ENCODE measurements at places on chromosomes 7 and 10.

DNA sequence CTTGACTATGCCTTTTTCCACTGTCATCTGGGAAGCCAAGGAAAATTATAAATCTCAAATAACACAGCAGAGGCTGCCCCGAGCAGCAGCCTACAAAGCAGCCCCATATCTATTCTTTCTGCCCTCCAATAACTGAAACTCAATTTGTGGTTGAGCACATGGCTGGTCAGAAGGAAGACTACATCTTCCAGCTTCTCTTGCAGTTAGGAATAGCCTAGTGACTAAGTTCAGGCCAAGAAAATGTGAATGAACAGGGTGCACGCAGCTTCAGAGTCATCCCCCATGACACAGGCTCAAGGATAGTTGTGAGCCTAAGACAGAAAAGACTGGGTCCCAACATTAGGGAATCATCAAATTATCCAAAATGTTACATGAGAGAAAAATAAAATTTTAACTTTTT, 42.3 kb downstream of the CHCHD3 start:
- DNase-seq, result no peak

GRCh38 chr7:139265673-139266072, 34.6 kb downstream of the UBN2 start:
- DNase-seq, result no peak

- DNase-seq, result no peak
These were observed 42.4 kb upstream of the TOMM7 start for GRCh38 chr7:22864855-22865601.

GRCh38 chr10:30490289-30491000, 56.5 kb downstream of the MAP3K8 start:
- no peak for DNase-seq

GRCh38 chr10:97533888-97534287, 35.2 kb downstream of the UBTD1 start:
- DNase-seq, result no peak

GRCh38 chr10:306007-306674, 170.9 kb downstream of the ZMYND11 start:
- no peak for DNase-seq

Measured in stimulated activated CD8-positive, alpha-beta memory T cell treated with anti-CD3 and anti-CD28 coated beads, Interleukin-2, amount 100 ng/mL, for 1 hour (primary cell).